ENCODE measurements at places on chromosomes 1 and 21.
A peak's percentile ranks its signal among the peaks of the same experiment; 100 is the strongest.

- no peaks in the 10 kb centered on the region for H3K4me1 ChIP-seq
- no peak for DNase-seq
- no peak overlapping the region for H3K27ac ChIP-seq
- H3K4me3 ChIP-seq, result no peak overlapping the region
- H3K27me3 ChIP-seq, result peaks cover 40% of the 10 kb centered on the region
- H3K36me3 ChIP-seq, result no peaks in the 10 kb centered on the region
Measured at GRCh38 chr1:20466273-20466672, 19.7 kb downstream of the CAMK2N1 start.

DNA sequence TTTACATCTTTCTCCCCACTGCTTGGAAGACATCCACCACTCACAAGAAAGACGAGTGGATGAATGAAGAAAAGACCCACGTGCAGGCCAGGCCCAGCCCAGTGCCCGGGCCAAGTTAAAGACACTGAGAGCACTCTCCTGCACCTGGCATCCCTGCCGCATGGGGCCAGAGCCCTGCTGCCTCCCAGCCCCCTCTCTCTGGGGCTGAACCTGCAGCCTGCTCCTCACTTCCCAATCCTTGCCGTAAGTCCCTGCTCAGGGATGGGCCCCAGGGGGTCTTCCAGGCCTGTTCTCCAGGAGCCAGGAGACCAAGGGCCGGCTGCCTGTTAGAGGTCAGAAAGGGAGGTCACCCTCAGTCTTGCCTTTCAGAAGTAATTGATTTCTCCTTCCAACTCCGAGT, 168.5 kb upstream of the ZC3H12A start:
- H3K4me1 ChIP-seq, result peaks cover 2% of the 10 kb centered on the region
- DNase-seq, result no peak
- no peak overlapping the region for H3K4me3 ChIP-seq
- H3K27ac ChIP-seq, result no peak overlapping the region

DNA sequence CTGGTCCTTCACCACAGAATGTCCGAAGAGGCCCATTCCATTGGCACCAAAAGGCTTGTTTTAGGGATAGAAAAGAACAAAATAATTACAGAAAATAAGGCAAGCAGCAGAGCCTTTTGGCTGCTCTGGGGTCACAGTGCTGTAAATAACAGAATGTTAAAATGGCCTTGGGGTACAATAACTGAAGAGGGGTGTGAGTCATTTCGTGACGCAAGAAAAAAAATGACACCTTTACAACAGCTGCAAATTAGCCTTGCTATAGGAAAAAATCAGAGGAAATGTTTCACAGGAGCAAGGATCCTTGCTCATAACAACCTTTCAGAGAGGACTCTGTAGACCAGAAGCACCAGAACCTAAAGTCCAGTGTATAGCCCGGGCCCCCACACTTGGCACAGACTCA, 483.4 kb downstream of the OMA1 start:
- peaks cover 36% of the 10 kb centered on the region for H3K27me3 ChIP-seq
- no peak overlapping the region for H3K4me3 ChIP-seq
- no peaks in the 10 kb centered on the region for H3K36me3 ChIP-seq
- H3K4me1 ChIP-seq, result no peaks in the 10 kb centered on the region

DNA sequence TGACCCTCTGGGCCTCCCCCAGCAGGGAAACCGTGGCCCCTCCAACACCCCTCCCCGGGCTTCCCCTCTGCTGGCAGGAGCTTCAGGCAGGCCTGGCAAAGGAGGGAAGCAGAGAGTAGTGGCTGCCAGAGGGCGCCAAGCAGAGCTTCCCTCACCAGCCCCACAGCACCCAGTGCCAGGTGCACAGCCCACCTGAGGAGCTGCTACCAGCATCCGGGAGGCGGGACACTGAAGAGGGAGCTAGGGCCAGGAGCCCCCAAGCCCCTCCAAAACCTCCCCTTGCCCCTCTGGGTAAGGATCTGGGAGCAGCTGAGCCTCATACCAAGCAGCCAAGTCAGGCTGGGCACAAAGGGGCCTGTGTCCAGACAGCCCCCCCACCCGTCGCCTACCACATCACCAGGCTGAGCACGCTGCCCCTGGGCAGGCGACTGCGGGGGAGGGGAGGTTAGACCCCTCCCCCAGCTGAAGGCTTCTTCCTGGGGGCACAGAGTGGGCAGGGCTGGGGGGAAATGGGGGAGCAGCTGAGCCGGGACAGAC, 19.6 kb downstream of the CCDC24 start:
- no peak overlapping the region for H3K4me3 ChIP-seq
- no peak for DNase-seq
- peaks cover 5% of the 10 kb centered on the region for H3K4me1 ChIP-seq
- H3K36me3 ChIP-seq, result no peaks in the 10 kb centered on the region

- no peak overlapping the region for H3K4me3 ChIP-seq
- DNase-seq, result no peak
- H3K27ac ChIP-seq, result peak overlapping the region; percentile 54
- H3K27me3 ChIP-seq, result no peaks in the 10 kb centered on the region
Measured at GRCh38 chr1:30988045-30988444, 77.5 kb downstream of the PUM1 start.

- peaks cover 8% of the 10 kb centered on the region for H3K4me1 ChIP-seq
- H3K27me3 ChIP-seq, result peaks cover 8% of the 10 kb centered on the region
- no peak overlapping the region for H3K4me3 ChIP-seq
- no peaks in the 10 kb centered on the region for H3K36me3 ChIP-seq
Measured at GRCh38 chr1:168921629-168922028, 184.9 kb upstream of the ATP1B1 start.

DNA sequence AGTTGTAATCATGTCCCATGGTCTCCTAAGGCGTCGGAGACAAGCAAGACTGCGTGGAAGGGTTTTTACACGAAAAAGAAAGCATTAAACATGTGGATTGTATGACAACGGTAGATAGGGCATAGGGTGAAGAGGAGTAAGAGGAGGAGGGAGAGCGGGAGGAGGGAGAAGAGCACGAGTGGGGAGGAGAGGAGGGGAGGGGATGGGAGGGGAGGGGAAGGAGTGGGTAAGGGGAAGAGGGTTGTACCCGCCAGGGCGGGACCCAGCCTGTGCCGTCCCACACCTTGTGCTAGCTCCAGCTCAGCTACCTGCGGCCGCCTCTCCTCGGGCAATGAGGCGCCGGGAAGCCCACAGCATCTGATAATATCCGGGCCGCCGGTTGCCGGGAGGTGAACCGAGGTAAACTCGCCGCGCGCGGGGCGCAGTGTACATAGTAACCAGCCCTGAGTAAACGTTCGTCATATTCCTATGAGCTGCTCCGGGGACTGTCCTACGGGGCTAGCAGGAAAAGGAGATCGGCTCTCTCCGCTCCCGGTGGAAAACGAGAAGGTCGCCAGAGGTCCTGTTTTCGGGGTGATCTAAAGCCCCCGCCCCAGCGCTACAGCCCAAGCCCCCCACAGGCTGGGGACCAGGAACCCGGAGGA, 449 bp upstream of the RCAN3 start:
- DNase-seq, result peak; percentile 80
- no peaks in the 10 kb centered on the region for H3K27me3 ChIP-seq
- peak overlapping the region; percentile 92 for H3K4me3 ChIP-seq
- peak overlapping the region; percentile 98 for H3K27ac ChIP-seq
- peaks cover 2% of the 10 kb centered on the region for H3K36me3 ChIP-seq

Data from T-helper 17 cell (primary cell).